Activated naive CD8-positive, alpha-beta T cell treated with anti-CD3 and anti-CD28 coated beads, Interleukin-2, amount 10 ng/mL, durations not matched to agents 7 days and 5 days (primary cell): ENCODE measurements at places on chromosomes 13 and 19. TPM values are rescaled to one million over a fixed set of nuclear protein-coding genes. Genes with fewer than 3 reads are reported as not detected.

The ZNF429 gene
- total RNA-seq, result 14.3 TPM

DNA sequence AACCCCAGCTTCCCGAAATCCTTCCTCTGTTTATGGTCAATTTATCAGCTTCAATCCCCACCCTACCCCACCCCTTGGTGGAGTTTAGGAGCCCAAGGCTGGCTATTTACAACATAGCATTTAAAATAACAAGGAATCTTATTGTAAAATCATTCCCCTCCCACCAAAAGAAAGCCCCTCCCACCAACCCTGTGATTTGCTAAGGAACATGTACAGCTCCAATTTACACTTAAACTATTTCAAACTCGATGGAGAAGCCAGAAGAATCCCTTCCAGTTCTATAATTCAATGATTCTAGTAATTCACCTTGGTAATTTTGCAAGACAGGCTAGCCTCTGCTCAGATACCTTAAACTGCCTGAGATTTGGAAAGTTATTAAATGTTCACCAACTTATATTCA lies 3.0 kb downstream of the LATS2 start:
- DNase-seq, result no peak

- DNase-seq, result no peak
Measured at GRCh38 chr13:96650301-96650886, 343.9 kb downstream of the OXGR1 start.

- no peak for DNase-seq
Measured at GRCh38 chr13:91722267-91722884, 324.0 kb downstream of the GPC5 start.

DNA sequence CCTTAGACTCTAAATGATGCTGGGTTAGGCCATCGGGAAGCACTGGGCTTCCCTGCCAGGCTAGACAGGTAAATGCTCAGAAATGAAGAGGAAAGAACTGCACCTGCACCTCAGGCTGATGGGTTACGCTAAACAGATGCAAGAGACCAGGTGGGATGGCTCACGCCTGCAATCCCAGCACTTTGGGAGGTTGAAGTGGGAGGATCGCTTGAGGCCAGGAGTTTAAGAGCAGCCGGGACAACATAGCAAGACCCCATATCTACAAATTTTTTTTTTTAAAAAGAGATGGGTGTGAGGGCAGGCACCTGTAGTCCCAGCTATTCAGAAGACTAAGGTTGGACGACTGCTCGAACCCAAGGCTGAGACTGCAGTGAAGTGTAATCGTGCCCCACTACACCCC lies 634.7 kb downstream of the UQCRFS1 start:
- no peak for DNase-seq
